ENCODE measurements at places on chromosomes 2 and 18. TPM values are rescaled to one million over a fixed set of nuclear protein-coding genes. Genes with fewer than 3 reads are reported as not detected.
A peak's percentile ranks its signal among the peaks of the same experiment; 100 is the strongest.

TOGARAM2 gene
- 5.3 TPM for total RNA-seq

RIT2 gene
- total RNA-seq: not detected

LYPD6B gene
- not detected for total RNA-seq

GPR35 gene
- 3.2 TPM for total RNA-seq

- DNase-seq: no peak
Observed at GRCh38 chr18:8008033-8008432, 440.9 kb downstream of the PTPRM start.

DNA sequence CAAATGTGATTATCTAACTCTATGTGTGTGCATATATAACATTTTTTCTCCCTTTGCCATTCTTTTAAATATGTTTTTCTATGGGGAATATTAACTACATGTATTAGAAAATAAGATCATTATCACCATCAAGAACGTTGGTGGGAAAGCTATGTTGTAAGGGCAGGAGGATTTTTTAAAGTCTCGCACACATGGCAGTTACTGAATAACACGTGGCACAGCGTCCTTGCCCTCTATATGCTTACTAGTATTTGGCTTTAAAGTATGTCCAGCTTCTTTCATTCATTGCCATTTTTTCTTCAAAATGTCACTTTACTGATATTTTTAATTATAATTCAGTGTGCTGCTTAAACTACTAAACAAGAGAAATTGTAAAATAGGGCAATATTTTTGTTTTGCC is 944.3 kb downstream of the SOCS6 start:
- no peak for DNase-seq

GRCh38 chr2:216535454-216535995 is 36.9 kb downstream of the RPL37A start:
- peak; percentile 70 for DNase-seq
